Activated CD8-positive, alpha-beta memory T cell treated with anti-CD3 and anti-CD28 coated beads, Interleukin-2, amount 10 ng/mL, durations not matched to agents 7 days and 5 days (primary cell): ENCODE measurements at places on chromosomes 2 and 18. TPM values are rescaled to one million over a fixed set of nuclear protein-coding genes. Genes with fewer than 3 reads are reported as not detected.

- no peak overlapping the region for H3K4me3 ChIP-seq
- peaks cover 6% of the 10 kb centered on the region for H3K4me1 ChIP-seq
- no peaks in the 10 kb centered on the region for H3K27me3 ChIP-seq
Observed at GRCh38 chr2:217803653-217803960, 199.2 kb downstream of the TNS1 start.

HRH4 gene
- not detected for total RNA-seq

AAMP gene
- 49.5 TPM for total RNA-seq

DNA sequence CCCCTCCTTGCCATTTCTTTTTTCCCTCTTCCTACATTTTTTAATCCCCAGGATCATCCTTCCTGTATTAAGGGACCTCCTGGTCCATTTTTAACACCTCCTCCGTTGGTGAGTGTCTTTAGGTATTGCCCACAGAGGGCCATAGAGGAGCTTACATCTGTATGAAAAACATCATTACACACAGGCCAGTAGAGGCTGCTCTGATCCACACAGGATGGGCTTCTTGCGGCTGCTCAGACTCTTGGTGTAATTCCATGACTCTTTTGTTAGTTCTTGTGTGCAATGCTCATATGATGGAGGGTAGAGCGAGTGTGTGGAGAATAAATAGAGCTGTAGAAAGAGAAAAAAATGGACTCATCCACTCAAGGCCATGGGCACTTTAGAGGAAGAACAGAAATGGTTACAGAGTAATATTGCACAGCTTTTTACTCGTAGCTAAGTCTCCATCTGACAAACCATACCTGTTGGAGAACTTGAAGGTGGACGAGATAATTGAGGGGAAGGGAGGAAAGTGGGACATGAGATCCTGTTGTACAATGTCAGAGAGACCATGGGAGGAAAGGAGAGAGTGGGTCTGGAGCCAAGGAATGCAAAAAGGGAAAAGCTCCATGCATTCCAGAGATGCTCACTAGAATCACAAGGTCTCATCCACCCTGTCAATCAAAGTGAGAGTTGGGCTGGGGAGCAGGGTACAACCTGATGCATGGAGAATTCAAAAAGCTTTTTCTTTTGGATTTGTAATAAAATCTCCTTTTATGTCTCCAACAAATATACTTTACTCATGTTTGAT is 129.7 kb upstream of the TNP1 start:
- H3K36me3 ChIP-seq: no peaks in the 10 kb centered on the region
- H3K4me3 ChIP-seq: no peak overlapping the region
- no peak for DNase-seq
- no peak overlapping the region for H3K27ac ChIP-seq
- H3K27me3 ChIP-seq: no peaks in the 10 kb centered on the region

GRCh38 chr2:49049161-49049560 is 105.2 kb downstream of the FSHR start:
- no peaks in the 10 kb centered on the region for H3K4me1 ChIP-seq
- H3K4me3 ChIP-seq: no peak overlapping the region
- H3K27me3 ChIP-seq: no peaks in the 10 kb centered on the region
- no peak for DNase-seq

GRCh38 chr18:25278394-25278793 is 73.6 kb downstream of the ZNF521 start:
- no peaks in the 10 kb centered on the region for H3K27me3 ChIP-seq
- H3K4me3 ChIP-seq: no peak overlapping the region
- no peak overlapping the region for H3K27ac ChIP-seq

LIMS1 gene
- 58.2 TPM for total RNA-seq

QPCT gene
- not detected for total RNA-seq

ABCB11 gene
- total RNA-seq: not detected

DNA sequence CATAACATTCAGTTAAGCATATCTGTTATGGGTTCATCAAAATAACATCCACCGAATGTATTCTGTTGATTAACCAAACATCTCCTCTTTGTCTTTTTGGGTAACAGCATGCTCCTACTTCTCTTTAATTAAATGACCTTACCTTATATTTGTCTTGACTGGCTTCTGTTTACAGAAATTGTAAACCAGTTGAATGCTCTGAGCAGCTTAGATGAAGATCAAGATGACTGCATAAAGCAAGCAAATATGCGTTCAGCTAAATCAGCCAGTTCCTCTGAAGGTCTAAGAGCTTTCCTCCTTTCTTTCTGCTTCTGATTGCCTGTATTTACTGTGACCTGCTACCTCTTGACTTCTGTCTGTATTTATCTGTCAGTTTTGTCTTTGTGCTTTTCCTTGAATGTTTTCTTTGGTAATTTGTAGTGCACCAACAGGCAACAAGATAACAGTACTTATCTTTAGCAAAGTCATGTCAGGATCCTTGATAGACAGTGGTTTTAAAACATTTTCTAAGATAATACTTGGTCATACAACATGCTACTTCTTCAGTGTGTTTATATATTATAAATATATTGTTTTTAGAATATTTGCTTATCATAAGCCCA is 152.8 kb downstream of the EHBP1 start:
- no peak overlapping the region for H3K4me3 ChIP-seq
- H3K27me3 ChIP-seq: no peaks in the 10 kb centered on the region
- H3K36me3 ChIP-seq: peaks cover 9% of the 10 kb centered on the region
- no peak for DNase-seq
- H3K4me1 ChIP-seq: peaks cover 2% of the 10 kb centered on the region

- no peak overlapping the region for H3K27ac ChIP-seq
- peaks cover 7% of the 10 kb centered on the region for H3K4me1 ChIP-seq
- no peak for DNase-seq
- H3K27me3 ChIP-seq: no peaks in the 10 kb centered on the region
- H3K4me3 ChIP-seq: no peak overlapping the region
Observed at GRCh38 chr2:73415906-73416305, 30.3 kb downstream of the ALMS1 start.

GALR1 gene
- not detected for total RNA-seq

GRCh38 chr2:69149631-69150215 is 136.7 kb downstream of the ANTXR1 start:
- H3K27ac ChIP-seq: no peak overlapping the region
- no peaks in the 10 kb centered on the region for H3K36me3 ChIP-seq
- no peaks in the 10 kb centered on the region for H3K4me1 ChIP-seq
- no peak overlapping the region for H3K4me3 ChIP-seq

DNA sequence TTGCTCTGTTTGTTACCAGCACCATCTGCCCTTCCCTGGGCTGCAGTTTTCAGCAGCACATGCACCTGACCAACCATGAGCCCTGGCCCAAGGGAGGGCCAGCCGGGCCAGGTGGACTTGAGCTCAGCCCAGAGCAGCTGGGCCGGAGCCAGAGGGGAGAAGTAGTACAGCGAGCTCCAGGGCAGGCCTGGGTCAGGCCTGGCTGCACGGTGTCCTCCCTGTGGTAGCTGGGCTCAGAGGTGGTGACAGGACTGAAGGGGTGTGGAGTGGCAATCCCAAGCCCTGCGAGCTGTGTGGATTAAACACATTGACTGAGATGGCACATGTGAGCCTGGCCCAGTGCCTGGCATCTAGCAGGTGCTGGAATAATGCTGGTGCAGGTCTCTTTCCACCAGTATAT is 222.2 kb downstream of the GLI2 start:
- no peaks in the 10 kb centered on the region for H3K36me3 ChIP-seq
- no peak for DNase-seq
- H3K4me1 ChIP-seq: no peaks in the 10 kb centered on the region
- no peak overlapping the region for H3K4me3 ChIP-seq

AGXT gene
- not detected for total RNA-seq

- H3K27ac ChIP-seq: peak within 1 kb of the TSS; percentile 61
- H3K36me3 ChIP-seq: peaks cover 9% of the 10 kb centered on the region
- peaks cover 90% of the 10 kb centered on the region for H3K27me3 ChIP-seq
- DNase-seq: peak; percentile 64
Observed at GRCh38 chr18:57434536-57435494, at the start of gene ONECUT2. TSS of gene ONECUT2 (plus strand) at chr18:57435374. CDS start at chr18:57435717, 343 bp downstream.

TEX44 gene
- total RNA-seq: not detected
